ENCODE measurements at places on chromosomes 7 and 10.

GRCh38 chr7:104982308-104983075 lies 31.5 kb upstream of the KMT2E start:
- DNase-seq, result no peak

GRCh38 chr7:129457101-129457500 lies 22.9 kb downstream of the STRIP2 start:
- DNase-seq, result no peak

DNA sequence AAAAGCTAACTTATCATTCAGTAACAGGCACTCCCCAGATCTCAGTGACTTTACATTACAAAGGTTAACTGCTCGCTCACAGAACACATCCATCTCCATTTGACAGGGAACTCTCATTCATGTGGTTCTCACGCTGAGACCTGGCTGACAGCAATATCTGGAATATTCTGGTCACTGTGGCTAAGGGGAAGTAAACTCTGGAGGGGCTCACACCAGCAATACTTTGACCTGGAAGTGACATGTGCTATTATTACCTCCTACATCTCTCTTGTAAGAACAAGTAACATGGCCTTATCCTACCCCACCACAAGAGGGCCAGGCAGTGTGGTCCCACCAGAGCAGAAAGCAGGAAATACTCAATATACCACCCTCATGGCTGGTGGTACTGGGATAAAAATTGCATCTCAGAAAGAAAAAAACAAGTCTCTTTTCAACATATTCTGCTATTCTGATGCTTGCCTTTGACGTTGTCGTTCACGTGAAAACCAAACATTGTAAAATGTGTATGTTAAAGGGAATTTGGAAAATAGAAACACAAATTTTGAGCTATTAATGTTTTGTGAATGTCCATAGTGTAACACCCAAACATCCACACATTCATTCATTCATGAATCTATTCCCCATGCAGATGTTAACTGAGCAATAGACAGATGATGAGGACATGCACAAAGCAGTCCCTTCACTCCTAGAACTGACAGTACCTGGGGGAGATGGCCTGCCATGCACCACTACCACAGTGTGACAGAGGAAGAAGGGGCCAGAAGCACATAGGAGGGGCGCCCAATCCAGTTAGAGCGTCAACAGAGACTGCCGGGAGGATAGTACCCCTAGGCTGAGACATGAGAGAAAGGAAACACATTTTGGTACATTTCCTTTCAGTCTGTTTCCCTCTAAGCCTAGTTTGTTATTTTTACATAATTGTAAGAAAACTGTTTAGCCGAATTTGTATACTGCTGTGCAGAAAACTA lies 166.0 kb upstream of the SP4 start:
- DNase-seq, result peak; percentile 6

GRCh38 chr7:143025371-143025770 lies 1.6 kb downstream of the OR9A2 start:
- DNase-seq, result no peak

DNA sequence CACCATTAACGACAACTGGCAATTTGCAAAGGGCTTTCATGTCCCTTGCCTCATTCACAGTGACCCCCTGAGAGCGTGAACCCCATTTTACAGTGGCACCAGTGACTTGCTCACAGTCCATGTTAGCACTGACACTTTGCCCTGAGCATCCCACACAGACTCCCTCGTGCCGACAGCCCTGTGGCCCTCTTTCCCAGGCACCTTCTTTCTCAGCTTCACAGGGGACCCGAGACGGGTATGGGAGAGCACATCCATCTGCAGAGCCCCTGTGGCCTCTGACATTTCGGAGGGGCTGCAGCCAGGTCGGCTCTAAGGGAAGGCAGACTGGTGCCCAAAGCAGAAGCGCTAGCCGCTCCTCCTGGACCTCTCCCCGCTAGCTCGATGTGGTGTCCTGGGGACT lies 10.8 kb downstream of the LOXL4 start:
- DNase-seq, result no peak

All from NCI-H1930 (cell line).